Progenitor cell of endocrine pancreas (in vitro differentiated cells): ENCODE measurements at places on chromosomes 1 and 21. TPM values are rescaled to one million over a fixed set of nuclear protein-coding genes. Genes with fewer than 3 reads are reported as not detected.

DNA sequence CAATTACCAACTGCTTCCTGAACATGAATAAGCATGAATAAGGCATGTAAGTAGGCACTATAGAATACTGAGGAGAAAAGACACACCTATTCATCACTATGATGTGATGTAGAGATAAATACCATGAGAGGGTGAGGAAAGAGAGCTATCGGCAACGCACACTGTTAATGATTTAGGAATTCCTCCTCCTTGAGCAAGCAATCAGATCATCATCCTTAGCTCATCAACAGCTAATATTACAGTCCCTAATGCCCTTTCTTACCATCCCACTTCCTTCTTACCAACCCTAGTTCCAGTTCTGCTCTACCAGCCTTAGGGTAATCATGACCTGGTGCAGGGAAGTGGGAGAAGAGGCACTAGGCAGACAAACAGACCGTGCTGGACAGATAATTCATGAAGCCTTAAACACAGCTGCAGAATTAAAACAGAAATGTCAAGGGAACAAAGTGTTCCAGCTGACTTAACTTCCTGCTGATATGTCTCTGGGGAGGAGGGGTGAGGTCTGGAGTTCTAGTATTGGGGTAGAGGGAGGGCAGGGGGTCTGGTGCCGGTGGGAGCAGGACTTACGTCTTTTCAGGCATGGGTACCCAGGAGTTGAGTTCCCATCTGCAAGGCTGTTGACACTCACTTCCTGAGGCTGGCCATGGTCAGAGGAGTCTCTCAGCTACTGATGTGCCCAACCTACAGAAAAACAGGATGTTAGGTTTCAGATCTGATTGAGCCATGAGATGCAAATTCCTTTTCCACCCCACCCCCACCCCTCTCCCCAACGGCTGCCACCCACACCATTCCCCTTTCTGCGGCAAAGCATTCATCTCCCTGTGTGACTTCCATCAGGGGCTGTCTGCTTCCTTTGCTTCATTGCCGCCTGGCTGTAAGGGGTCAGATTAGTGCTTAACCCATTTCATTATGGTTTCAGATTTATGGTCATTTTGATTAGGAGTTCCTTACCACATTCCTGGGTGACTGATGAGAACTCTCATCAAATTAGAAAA lies 12.6 kb upstream of the RCSD1 start:
- H3K27me3 ChIP-seq, result peaks cover 21% of the 10 kb centered on the region
- no peaks in the 10 kb centered on the region for H3K36me3 ChIP-seq
- H3K4me3 ChIP-seq, result no peak overlapping the region
- DNase-seq, result no peak
- H3K27ac ChIP-seq, result no peak overlapping the region
- H3K4me1 ChIP-seq, result no peaks in the 10 kb centered on the region

GRCh38 chr21:35559128-35559828 lies 501.0 kb downstream of the SETD4 start:
- peaks cover 11% of the 10 kb centered on the region for H3K27me3 ChIP-seq
- H3K4me1 ChIP-seq, result no peaks in the 10 kb centered on the region
- no peaks in the 10 kb centered on the region for H3K36me3 ChIP-seq
- no peak overlapping the region for H3K27ac ChIP-seq
- DNase-seq, result no peak
- H3K4me3 ChIP-seq, result no peak overlapping the region

GRCh38 chr1:218304281-218305039 lies 19.4 kb downstream of the RRP15 start:
- peaks cover 27% of the 10 kb centered on the region for H3K4me1 ChIP-seq
- peaks cover 10% of the 10 kb centered on the region for H3K36me3 ChIP-seq
- H3K27me3 ChIP-seq, result no peaks in the 10 kb centered on the region

The KCNN3 gene
- total RNA-seq, result 0.36 and 0.86 TPM in 2 replicates

GRCh38 chr1:54120698-54121481 lies 31.9 kb downstream of the CDCP2 start:
- peak overlapping the region; percentile 80 for H3K27ac ChIP-seq
- no peaks in the 10 kb centered on the region for H3K36me3 ChIP-seq
- H3K27me3 ChIP-seq, result peaks cover 19% of the 10 kb centered on the region
- H3K4me1 ChIP-seq, result peaks cover 4% of the 10 kb centered on the region

The F3 gene
- total RNA-seq, result 84.9 and 95.0 TPM in 2 replicates

DNA sequence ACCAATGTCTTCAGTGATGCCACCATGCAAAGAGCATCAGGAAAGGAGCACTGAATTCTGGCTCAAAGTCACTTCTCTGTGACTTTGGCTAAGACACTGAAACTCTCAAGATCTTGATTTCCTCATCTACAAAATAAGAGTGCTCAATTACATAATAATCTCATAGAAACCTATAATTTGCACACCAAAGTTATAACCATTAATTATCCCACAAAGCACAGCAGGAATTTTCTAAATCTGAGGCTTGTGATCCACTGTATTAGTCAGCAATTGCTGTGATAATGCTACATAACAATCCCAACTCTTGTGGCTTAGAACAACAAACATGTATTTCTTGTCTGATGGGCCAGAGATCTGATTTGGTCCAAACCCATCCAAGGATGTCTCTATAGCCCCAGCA lies 108.7 kb downstream of the PSMG1 start:
- H3K27me3 ChIP-seq, result no peaks in the 10 kb centered on the region
- no peaks in the 10 kb centered on the region for H3K36me3 ChIP-seq
- H3K4me1 ChIP-seq, result peaks cover 13% of the 10 kb centered on the region
- DNase-seq, result no peak
- no peak overlapping the region for H3K4me3 ChIP-seq
- no peak overlapping the region for H3K27ac ChIP-seq

The TDRD10 gene
- total RNA-seq, result not detected in 2 replicates

The DYRK1A gene
- total RNA-seq, result 83.5 and 90.3 TPM in 2 replicates

DNA sequence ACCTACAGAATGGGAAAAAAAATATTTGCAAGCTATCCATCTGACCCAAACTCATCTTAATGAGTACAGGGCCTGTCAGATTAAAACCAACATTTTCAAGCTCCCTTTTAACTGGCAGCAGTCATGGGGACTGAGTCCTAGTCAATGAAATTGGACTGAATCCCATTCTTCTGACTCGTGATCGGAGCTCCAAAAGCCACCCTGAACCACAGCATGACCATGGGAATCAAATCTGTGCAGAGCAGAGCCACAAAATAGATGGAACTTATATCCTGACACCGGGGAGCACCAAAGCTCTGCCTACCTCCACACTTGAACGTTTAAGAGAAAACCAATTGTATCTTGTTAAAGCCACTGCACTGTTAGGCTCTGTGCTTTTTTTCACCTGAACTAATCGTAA lies 5.0 kb upstream of the RWDD3 start:
- H3K4me1 ChIP-seq, result peaks cover 25% of the 10 kb centered on the region
- H3K4me3 ChIP-seq, result no peak overlapping the region
- DNase-seq, result no peak
- H3K27ac ChIP-seq, result no peak overlapping the region
- H3K36me3 ChIP-seq, result peaks cover 2% of the 10 kb centered on the region

GRCh38 chr1:21539933-21540332 lies 30.7 kb downstream of the ALPL start:
- no peak for DNase-seq
- no peak overlapping the region for H3K27ac ChIP-seq
- H3K36me3 ChIP-seq, result no peaks in the 10 kb centered on the region
- H3K4me1 ChIP-seq, result no peaks in the 10 kb centered on the region
- no peak overlapping the region for H3K4me3 ChIP-seq
- peaks cover 25% of the 10 kb centered on the region for H3K27me3 ChIP-seq

The NPPA gene
- not detected in 2 replicates for total RNA-seq

The CNR2 gene
- not detected in 2 replicates for total RNA-seq
